ENCODE measurements at places on chromosomes 1 and 21. TPM values are rescaled to one million over a fixed set of nuclear protein-coding genes. Genes with fewer than 3 reads are reported as not detected.

GRCh38 chr1:239457491-239458143 is 71.2 kb downstream of the CHRM3 start:
- H3K4me1 ChIP-seq, result peaks cover 4% of the 10 kb centered on the region
- H3K27ac ChIP-seq, result no peak overlapping the region
- DNase-seq, result no peak

Gene NUP210L
- total RNA-seq, result not detected

GRCh38 chr1:165375623-165376022 is 19.1 kb upstream of the LMX1A start:
- H3K4me1 ChIP-seq, result peaks cover 15% of the 10 kb centered on the region
- H3K27ac ChIP-seq, result peak overlapping the region; percentile 67
- H3K27me3 ChIP-seq, result no peaks in the 10 kb centered on the region
- no peak for DNase-seq
- H3K4me3 ChIP-seq, result no peak overlapping the region

- H3K4me1 ChIP-seq, result no peaks in the 10 kb centered on the region
- H3K27me3 ChIP-seq, result no peaks in the 10 kb centered on the region
- DNase-seq, result no peak
- no peaks in the 10 kb centered on the region for H3K36me3 ChIP-seq
- no peak overlapping the region for H3K27ac ChIP-seq
Observed at GRCh38 chr1:23661887-23662286, 29.7 kb upstream of the RPL11 start.

DNA sequence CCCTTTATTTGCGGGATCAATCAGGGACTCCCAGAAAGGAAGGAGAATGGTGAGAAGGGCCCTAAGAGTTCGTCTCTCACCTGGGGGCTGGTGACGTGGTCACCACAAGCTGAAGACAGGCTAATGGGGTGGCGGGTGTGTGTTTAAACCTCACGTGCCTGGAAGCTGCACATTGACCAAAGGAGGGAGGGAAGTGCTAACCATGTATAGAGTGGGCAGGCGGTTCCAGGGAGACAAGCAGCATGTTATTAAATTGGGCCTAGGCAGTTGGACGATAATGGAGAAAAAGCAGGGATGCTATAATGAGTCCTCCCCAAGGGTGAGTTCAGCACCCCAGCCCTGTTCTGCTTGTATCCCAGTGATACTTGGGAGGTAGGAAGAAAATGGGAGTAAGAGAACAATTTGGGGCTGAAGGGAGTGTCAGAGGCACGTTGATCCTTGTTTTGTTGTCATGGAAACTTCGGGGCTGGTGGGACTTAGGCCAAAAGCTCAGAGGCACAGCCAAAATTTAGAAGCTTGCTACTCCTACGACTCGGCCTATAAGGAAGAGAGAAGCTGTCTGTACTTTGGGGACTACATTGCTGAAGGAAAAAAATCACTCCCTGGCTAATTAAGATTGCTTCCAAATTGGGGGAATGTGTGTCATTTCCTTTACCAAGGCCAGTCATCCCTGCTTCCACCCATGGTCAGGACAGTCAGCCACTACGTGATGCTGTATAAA is 33.2 kb upstream of the EPHA8 start:
- peaks cover 81% of the 10 kb centered on the region for H3K4me1 ChIP-seq
- H3K4me3 ChIP-seq, result no peak overlapping the region
- no peaks in the 10 kb centered on the region for H3K27me3 ChIP-seq
- no peak for DNase-seq
- no peaks in the 10 kb centered on the region for H3K36me3 ChIP-seq
- H3K27ac ChIP-seq, result peak overlapping the region; percentile 12
